ENCODE measurements at places on chromosomes 7 and 10. TPM values are rescaled to one million over a fixed set of nuclear protein-coding genes. Genes with fewer than 3 reads are reported as not detected.

Gene ZNF239
- total RNA-seq = 5.1 TPM

Gene MORN4
- 18.4 TPM for total RNA-seq

Gene LIPN
- total RNA-seq = not detected

Gene CPXM2
- total RNA-seq = not detected

Gene GHITM
- total RNA-seq = 222 TPM

Gene BTBD16
- not detected for total RNA-seq

Gene SGCE
- total RNA-seq = 135 TPM

Gene FAM25G
- total RNA-seq = not detected

Gene PLCE1
- total RNA-seq = 3.5 TPM

Gene C7orf33
- not detected for total RNA-seq

Gene JAZF1
- 21.3 TPM for total RNA-seq

Gene OGDHL
- total RNA-seq = 0.18 TPM

Gene SPDYE5
- not detected for total RNA-seq

Gene SH3PXD2A
- total RNA-seq = 16.7 TPM

Gene TAF3
- 1.7 TPM for total RNA-seq

Gene METTL27
- total RNA-seq = 16.8 TPM

Gene RAB18
- total RNA-seq = 30.8 TPM

Gene RBM17
- 27.1 TPM for total RNA-seq

Gene NME8
- not detected for total RNA-seq

Gene CFTR
- not detected for total RNA-seq

Gene GBX1
- total RNA-seq = not detected

Gene GTF2IRD2
- total RNA-seq = 0.58 TPM

Gene HHEX
- total RNA-seq = 3.9 TPM

Gene GIMAP8
- not detected for total RNA-seq

Gene TFEC
- total RNA-seq = not detected

Gene SPACDR
- total RNA-seq = 0.86 TPM

Gene SLC13A4
- total RNA-seq = not detected

Gene IFIT1B
- total RNA-seq = not detected

Gene PON1
- not detected for total RNA-seq

Gene RPEL1
- under 0.01 TPM for total RNA-seq

Gene ARHGAP22
- 27.6 TPM for total RNA-seq
